ENCODE measurements at places on chromosomes 1 and 21.

GRCh38 chr1:206554701-206555472 is 47.6 kb downstream of the RASSF5 start:
- DNase-seq, result no peak

DNA sequence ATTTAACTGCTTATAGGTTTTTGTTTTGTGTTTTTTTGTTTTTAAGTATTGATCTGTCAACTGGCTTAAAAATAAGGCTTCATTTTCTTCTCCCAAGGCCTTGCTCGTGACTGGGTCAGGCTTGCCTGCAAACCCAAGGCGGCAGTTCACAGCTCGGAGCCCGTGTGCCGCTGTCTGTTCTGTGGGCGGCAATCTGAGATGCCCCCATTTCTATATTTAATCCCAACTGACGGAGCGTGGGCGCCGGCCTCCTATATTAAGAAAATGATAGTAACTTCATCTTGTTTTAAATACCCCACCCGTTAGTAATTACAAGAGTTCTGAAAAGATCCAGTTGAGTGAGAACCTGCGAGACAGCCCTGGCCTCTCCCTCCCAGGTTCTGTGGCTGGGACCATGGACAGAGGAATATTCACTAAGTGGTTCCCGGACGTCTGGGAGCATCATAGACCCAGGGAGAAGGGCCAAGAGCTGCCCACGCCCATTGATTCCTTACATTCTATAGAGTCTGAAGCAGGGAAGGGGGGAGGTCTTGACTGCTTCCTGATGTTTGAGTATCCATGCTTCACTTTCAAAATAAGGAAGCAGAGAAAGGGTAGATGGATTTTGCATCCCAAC is 42.6 kb upstream of the GPR153 start:
- DNase-seq, result no peak

GRCh38 chr21:14678973-14679574 is 133.0 kb upstream of the SAMSN1 start:
- DNase-seq, result no peak

GRCh38 chr1:76955652-76956051 is 88.4 kb downstream of the ST6GALNAC5 start:
- no peak for DNase-seq

- DNase-seq, result no peak
Observed at GRCh38 chr1:66237722-66238479, 296.1 kb upstream of the SGIP1 start.

GRCh38 chr1:159838715-159839114 is 12.0 kb downstream of the SLAMF8 start:
- DNase-seq, result no peak

DNA sequence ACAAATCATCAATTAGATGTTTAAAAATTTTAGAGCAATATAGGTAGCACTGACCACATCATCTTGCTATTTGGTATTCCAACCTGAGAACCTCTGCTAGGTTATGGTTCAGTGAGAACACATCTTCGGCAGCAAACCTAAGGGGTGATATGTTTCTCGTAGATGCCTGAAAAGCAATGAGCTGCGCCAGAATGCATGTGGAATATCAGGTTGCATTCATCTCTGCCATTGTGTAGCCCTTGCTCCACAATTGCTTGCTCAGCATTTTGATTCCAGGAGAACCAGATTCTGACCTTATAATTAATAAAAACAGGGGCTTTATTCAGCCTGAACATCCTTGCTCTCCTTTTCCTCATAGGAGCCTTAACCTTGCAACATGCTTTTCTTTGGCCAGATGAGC is 408.1 kb downstream of the USH2A start:
- peak; percentile 51 for DNase-seq

DNA sequence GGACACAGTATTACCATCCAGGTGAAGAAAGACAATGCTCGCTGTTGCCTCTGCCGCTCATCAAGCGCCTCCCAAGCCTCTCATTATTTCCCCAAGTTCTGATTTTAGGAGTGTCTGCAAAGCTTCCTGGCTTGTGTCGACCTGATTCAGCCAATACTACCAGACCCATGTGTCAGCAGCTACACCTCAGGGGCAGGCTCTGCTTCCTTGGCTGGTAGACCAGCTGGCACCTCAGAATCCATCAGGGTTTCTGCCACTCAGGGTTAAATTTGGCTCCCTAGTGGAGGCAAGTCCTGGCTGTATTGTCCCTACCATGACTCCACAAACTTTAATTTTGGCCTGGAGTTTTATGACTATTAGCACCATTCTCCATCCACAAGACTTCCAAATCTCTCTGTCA is 35.4 kb downstream of the SUSD4 start:
- DNase-seq, result no peak

GRCh38 chr1:77037038-77037437 is 169.8 kb downstream of the ST6GALNAC5 start:
- no peak for DNase-seq

Measured in kidney (tissue), 22 donors.